ENCODE measurements at places on chromosomes 7 and 10.

GRCh38 chr7:52639126-52639525, 396.3 kb upstream of the POM121L12 start:
- no peak for DNase-seq

DNA sequence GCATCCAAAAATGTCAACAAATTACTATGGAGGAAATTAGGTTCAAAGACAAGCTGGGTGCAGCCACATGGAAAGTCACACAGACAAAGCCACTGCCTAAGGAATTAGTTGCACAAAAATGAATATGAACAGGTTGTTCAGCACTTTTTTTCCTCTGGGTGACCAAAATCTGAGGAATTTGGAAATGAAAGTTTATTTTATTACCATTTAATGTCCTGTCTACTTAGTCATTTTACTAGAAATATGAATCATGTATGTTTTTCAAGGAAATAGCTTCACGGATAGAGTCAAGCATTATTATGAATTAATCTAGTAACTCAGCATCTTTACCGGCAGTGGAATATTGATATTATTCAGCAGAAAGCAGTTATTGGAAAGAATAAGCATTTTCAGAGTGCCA, 106.3 kb downstream of the ANK3 start:
- DNase-seq = no peak

DNA sequence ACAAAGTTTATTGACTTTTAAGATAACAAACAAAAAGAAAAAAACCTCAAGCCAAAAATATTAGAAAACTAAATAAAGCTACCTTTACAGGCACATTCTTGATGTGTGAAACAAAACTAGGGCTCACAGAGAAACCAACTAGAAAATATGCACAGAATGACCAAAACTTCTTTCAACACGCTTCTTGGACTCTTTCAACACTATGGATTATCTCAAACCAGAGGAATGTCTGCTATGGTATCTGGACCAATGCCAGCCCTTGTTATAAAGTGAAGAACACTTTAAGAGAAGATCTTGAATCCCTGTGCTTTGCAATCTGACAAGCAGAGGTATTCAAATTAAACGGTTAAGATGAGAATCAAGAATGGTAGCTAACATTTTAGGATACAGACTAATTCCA, 76.6 kb downstream of the DNAJC1 start:
- no peak for DNase-seq

DNA sequence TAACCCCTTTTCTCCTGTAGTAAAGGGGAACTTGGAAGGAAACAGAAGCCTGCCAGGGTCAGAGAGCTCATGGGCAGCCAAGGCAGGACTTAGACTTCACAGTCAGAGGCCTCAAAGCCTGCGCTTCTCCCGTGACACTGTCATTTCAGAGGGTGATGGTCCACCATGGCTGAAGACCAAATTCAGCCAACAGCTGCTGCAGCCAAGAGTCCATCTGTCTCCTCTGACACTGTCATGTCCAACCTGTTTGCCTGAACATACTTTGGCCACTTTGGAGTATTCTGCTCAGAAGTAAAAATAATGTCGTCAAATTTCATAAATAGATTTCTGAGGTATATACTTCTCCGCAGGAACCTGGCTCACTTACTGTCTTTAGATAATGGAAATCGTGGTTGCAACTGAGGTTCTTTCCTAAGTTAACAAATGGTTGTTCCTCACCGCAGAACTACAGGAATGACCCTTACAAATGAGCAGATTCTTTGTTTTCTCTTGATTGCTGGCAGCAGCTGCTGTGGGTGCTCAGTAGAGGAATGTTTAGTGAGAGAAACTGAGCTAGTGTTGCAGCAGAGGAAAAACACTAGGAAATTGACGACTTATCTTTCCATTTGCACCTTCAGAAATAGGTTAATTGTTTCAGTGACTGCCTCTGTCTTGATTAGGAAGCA, 626.5 kb downstream of the SDK1 start:
- no peak for DNase-seq

DNA sequence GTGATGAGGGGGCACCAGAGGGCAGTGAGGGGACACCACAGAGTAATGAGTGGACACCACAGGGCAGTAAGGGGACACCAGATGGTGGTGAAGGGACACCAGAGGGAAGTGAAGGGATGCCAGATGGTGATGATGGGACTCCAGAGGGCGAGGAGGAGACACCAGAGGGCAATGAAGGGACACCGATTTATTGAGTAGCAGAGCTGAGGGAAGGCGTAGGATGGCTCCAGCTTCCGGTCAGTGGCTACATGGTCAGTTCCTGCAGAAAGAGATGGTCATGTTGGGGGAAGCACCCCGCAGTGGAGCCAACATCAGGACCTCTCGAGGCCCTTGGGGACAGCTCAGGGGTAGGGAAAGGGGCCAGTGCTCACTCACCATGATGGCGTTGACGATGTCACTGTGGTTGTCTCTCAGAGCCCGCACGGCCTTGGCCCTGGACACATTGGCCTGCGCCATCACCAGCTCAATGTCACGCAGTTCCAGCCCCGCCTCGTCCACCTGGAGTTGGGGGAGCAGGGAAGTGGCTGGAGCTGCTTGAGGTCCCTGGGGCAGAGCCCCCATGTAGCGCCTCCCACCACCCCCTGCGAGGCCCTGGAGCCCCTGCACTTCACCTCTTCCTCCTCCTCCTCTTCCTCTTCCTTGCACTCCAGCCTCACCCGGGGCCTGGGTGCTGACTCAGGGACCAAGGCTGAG, 8.4 kb downstream of the NACAD start:
- DNase-seq = no peak

DNA sequence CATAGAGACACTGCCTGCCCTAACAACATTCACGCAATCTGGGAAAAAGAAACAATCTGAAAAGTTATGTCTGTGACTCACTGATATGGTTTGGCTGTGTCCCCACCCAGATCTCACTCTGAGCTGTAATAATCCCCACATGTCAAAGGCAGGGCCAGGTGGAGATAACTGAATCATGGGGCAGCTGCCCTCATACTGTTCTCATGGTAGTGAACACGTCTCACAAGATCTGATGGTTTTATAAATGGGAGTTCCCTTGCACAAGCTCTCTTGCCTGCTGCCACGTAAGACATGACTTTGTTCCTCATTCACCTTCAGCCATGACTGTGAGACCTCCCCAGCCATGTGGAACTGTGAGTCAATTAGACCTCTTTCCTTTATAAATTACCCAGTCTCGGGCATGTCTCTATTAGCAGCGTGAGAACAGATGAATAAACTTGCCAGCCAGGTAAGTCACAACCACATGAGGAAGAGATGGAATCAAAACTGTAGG, 341.5 kb upstream of the AOAH start:
- DNase-seq = no peak

GRCh38 chr10:74040200-74041126, 42.5 kb downstream of the VCL start:
- DNase-seq = no peak

DNA sequence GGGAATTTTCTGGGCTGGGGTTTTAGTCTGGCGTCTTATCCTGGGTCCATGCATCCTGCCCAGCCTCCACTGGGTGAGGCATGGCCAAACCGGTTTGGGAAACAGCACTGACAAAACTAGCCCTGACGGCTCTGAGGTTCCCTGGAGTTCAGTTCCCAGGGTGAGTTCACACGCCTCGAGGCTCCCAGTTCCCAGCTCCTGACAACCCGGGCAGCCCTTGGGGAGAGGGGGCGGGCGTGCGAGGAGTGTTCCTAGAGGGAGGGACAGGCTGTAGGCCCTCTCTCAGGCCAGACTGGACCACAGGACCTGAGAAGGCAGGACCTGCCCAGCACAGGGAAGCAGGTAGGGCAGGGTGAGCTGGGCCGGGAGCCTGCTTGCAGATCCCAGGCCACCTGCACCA, 82.3 kb upstream of the PPIF start:
- no peak for DNase-seq

- peak; percentile 42 for DNase-seq
Observed at GRCh38 chr7:151008511-151009323, 15.6 kb downstream of the ATG9B start.

DNA sequence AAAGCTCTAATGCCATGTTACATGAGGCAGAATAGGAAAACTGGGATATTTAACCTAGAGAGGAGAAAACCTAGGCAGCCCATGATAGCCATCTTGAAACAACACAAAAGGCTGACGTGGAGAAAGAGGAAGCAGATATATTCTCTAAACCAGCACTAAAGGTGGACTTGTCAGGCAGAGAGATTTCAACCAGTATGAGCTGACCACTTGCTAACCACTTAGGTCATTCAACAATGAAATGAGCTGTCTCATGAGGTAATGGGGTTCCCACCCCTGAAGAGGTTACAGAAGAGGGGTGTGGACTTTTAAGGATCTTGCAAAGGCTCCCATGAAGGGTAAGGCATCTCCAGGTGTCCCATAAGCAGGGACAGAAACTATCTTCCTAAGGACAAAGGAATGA, 26.8 kb upstream of the EGR2 start:
- no peak for DNase-seq

DNA sequence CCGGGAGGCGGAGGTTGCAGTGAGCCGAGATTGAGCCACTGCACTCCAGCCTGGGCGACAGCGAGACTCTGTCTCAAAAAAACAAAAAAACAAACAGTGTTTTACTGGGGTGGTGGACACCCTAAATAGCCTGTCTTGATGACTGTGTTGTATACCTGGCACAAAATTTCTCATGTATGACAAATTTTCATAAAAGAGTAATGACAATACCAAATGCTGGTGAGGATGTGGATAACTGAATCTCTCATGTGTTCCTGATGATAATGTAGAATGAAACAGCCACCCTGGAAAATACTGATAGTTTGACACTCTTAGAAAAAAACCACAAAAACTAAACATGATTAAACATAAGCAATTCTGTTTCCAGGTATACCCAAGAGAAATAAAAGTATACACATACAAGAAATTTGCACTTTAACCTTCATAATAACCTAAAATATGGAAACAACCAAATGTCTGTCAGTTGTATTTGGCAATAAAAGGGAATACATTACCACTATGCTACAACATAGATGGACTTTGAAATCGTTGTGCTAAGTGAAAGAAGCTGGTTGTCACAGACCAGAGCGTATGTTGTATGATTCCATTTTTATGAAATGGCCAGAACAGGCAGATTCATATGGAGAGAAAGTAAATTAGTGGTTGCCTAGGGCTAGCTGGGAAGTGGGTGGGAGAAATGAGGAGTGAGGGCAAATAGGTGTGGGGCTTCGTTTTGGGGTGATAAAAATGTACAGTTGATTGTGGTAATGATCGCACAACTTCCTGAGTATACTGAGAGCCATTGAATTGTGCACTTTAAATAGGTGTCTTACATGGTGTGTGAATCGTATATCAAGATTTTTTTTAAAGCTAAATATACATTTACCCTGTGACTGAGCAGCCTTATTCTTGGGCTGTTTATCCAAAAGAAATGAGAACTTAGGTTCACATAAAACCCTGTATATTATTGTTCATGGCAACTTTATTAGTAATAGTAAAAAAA, 12.5 kb downstream of the WDR37 start:
- no peak for DNase-seq

- DNase-seq = no peak
Observed at GRCh38 chr7:29970158-29970557, 19.4 kb downstream of the SCRN1 start.

- no peak for DNase-seq
Observed at GRCh38 chr7:149832332-149833041, 5.7 kb upstream of the ZNF862 start.

DNA sequence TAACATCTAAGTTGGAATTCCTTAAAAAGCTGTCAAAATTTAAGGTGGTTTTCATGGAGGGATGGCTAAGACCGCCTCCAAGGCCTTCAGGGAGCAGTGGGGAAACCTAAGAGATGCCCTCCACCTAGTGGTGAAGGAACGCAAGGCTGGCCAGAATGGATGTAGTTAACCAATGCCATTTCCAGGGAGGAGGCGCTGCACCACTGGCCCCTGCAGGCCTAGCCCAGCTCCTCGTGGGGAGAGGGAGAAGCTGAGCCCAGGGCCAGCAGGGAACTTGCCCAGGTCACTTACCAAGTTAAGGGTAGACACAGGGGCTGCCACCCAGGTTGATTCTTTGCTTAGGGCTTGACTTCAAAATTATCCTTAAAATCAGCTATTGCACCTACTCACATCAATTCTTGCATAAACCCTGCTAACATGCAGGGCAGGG, 32.0 kb downstream of the FIGNL1 start:
- peak; percentile 34 for DNase-seq

DNA sequence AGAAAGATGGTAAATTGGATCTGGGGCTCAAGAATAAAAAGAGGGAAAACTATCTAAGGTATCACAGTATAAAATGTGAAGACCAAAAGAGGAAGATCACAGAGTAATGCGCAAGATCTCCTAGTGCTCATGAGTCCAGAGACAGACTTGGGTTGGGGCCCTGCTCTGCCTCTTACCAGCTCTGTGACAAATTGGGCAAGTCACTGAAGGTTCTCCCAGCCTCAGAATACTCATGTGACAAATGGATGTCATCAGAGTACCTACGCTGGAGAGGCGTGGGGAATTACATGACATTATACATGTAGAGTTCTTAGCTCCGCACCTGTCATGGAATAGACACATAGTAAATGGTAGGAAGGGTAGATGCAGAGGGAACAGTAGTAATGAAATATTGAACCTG, 124.4 kb downstream of the DOCK4 start:
- no peak for DNase-seq

DNA sequence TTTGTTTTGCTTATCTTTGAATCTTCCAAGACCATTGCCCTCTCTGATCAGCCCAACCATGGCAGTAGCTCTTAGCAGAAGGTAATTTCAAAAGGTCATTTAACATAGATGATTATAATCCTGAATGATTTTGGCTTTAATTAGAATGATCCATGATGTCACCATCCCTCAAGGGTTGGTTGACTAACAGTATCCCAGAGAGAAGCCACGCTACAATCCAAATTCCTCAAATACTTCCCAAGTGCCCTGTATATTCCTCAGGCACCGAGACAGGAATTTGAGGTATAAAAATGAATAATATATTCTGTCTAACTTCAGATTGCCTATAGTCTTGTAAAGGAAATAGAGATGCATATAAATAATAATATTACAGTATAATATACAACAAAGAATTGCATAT, 42.1 kb upstream of the TMEM196 start:
- DNase-seq = no peak

DNA sequence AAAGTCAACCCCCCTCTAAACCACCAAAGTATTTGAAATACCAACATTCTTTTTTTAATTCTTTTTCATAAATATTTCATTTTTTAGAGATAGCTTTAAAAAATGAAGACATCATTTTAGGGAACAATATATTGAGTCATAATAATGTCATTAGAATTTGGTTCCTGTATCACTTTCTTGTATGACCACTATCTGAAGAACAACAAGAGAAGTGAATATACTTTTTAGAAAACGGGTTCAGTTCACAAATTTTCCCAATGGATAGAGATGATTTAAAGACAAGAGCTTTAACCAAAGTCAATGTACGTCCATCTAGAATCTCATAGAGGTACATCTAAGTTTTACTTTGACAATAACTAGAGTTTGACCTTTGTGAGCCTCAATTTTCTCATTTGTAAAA, 48.2 kb downstream of the CUBN start:
- DNase-seq = no peak

GRCh38 chr10:11319990-11320602, 291.4 kb downstream of the USP6NL start:
- DNase-seq = no peak

- DNase-seq = no peak
Observed at GRCh38 chr7:142733271-142733670, 16.0 kb upstream of the PRSS1 start.
